SK-MEL-5 (cell line): ENCODE measurements at places on chromosomes 7 and 10. TPM values are rescaled to one million over a fixed set of nuclear protein-coding genes. Genes with fewer than 3 reads are reported as not detected.
A peak's percentile ranks its signal among the peaks of the same experiment; 100 is the strongest.

GRCh38 chr7:27398851-27399250 lies 156.2 kb downstream of the EVX1 start:
- no peak for DNase-seq

DNA sequence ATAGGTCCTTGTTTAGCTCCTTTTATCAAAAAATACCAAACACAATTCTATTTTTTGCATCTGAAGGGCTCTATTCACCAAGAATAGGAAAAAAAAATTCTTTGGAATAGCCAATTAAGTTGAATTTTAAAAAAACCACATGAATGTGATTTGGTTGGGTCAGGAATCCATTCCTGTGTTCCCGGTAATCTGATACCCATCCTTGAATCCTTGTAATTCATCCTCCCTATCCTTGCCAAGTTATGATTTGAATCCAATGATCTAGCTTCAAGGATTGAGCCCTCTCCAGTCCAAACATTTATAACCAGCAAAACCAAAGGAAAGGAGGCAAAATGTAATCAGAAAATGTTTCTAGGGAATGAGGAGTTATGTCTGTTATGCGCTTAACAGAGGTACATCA lies 86.6 kb downstream of the CFAP58 start:
- DNase-seq, result no peak

- peak; percentile 73 for DNase-seq
Measured at GRCh38 chr7:43454936-43455518, 127.9 kb upstream of the STK17A start.

DNA sequence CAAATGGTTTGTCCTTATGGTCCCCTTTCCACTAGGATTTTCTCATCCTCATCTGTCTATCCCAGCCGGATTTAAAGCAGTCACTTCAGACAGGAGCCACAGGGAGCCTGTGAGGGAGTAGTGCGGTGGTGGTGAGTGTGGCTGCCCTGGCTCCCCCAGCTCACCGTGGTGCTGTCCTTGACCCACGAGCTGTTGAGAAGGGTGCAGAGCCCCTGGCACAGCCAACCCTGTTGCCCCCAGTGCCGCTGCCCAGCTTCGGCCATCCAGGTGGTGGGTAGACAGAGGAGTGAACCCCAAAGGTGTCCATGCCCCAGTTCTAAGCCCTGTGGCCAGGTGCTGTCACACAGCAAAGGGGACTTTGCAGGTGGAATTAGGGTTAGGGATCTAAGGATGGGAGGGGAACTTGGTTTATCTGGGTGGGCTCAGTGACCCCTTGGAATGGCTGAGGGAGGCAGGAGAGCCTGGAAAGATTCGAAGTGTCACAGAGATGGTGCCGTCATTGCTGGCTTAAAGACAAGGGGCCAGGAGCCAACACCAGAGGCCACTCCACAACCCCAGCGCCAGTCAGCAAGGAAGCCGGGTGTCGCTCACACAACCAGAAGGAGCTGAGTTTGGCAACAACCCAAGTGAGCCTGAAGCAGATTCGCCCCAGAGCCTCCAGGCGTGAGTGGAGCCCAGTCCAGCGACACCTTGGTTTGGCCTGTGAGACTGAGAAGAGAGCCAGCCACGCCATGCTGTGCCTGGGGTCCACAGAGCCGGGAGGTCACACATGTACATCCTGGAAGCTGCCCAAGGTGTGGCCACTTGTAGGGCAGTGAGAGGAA lies 142.4 kb downstream of the ADCY1 start:
- DNase-seq, result no peak

- DNase-seq, result no peak
Measured at GRCh38 chr7:108836256-108836655, 266.6 kb downstream of the DNAJB9 start.

DNA sequence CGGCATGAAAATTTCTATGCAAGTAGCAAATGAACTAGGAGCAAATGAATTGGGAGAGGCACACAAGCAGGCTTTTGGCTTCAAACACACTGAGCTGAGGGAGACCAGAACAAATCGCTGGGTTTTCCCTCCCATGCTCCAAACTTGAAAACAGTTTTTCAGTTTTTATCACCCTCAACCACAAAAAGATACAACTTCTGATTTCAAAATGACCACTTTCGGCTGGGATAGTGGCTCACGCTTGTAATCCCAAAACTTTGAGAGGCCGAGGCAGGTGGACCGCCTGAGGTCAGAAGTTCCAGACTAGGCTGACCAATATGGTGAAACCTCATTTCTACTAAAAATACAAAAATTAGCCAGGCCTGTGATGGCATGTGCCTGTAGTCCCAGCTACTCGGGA lies 9.0 kb upstream of the CHUK start:
- DNase-seq, result no peak

DNA sequence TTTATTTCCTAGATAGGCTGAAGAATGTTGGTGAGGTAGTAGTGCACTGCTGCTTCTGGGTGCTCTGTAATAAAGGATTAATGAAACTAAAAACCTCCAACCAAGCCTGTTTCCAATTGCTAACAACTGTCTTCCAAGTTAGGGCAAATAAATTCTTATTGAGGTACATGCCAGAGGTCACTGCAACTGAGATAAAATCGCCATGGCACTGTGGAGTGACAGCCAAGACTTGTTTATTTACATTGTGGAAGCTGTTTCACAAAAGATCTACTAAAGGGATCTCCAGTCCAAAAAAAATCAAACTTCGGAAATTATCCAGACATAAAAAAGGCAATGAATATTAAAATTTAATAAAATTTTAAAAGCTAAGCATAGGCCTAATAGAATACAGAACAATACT lies 65.2 kb downstream of the HYCC1 start:
- no peak for DNase-seq

- no peak for DNase-seq
Measured at GRCh38 chr10:61110188-61110844, 166.3 kb upstream of the RHOBTB1 start.

DNA sequence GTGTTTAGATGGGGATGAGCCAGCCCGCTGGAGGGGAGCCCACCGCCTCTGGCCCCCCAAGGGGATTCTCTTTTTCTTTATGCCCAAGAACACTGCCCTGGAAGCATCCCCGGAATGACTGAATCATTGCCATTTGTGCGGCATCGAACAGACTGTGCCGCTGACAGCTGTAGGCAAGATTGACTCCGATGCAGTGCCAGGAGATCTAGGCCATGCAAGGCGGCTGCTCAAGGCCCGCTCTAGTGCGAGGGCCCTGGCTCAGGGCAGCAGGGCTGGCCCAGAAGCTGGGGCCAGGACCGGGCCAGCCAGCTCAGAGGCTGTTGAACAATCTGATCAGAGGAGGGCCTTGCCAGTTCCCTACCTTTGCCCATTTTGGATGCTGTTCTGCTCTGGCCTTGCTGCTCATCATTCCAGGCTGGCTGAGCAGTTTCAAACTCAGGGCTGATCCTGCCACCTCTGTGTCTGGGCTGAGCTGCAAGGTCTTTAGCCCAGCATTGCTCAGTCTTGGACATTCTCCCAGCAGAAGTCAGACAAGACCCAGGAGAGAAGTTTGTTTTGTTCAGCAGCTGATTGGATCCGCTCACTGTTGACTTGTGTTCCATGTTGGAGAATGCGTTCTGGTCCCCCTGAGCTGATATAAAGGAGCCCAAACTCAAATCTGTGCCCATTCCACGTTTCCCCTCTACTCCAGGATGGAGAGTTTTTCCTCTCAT lies 485.3 kb upstream of the GALNT17 start:
- DNase-seq, result no peak

DNA sequence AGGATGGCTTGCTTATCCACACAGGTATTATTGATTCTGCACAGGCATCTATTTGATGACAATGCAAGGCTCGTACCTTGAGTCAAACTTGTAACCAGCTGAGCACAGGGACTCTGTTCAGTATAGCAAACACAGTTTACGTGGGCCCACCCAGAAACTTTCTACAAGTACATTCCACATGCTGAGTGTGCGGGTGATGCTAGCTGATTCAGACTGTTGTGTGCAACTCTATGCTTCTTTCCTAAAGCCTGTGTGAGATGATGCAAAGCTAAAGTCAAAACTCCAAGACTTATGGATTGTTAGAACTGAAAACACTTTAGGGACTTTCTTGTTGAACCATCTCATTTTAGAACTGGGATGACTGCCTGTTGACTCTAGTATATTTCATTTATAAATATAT lies 21.5 kb upstream of the CALD1 start:
- DNase-seq, result no peak

DNA sequence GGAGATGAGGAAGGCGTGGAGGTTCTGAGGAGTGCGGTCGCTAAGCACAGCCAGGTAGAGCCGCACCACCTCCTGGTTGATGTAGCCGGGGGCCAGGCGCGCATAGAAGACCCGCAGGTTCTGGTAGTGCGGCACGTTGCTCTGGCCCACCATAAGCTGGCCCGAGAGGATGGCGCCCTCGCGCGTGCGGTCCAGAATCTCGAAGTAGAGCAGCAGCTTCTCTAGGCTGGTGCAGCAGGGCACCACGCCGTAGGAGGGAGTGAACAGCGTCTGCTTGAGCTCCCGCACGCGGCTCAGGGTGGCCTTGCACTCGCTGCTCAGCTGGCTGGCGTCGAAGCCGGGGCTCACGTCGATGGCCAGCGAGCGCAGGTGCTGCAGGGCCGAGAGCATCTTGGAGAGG lies 77.8 kb upstream of the TNRC18 start:
- DNase-seq, result no peak

DNA sequence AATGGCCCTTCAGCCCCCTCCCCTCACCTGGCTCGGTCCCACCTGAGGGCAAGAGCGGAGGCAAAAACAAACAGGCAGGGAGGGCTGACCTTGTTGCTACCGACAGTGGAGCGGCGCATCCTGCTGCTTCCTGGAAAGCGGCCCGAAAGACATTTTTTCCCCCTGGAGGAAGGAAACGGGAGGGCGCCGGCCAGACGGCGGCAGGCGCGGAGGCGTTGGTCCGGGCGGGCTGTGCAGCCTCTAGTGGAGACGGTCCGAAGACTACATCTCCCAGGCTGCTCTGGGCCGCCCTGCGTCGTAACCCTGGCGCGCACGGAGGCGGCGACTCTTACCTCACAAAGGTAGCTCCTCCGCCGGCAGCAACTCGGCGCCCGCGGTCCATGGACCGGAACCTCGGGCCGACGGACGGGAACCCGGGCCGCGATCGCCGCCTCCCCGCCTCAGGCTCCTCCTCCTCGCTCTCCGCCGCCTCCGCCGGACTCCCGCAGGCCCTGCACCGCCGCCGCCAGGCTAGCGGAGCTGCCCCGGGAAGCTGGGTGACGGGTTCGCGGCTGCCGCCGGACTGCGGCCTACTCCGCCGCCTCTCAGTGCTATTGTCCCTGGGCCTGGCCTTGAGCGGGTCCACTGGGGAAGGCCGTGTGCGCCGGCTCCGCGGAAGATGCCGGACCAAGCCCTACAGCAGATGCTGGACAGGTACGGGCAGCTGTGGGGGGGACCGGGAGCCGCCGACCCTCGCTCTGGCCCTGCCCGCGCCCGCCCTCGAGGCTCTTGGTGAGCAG lies at the start of the genes CPEB3 and MARCHF5:
Gene CPEB3 (minus strand): TSS at position 242 of the 779 bp plus-strand sequence. CDS start 50,728 bp downstream, outside the sequence.
Gene MARCHF5 (plus strand): TSS at position 331 of the 779 bp plus-strand sequence. CDS start 328 bp downstream, at position 659.
- DNase-seq, result peak; percentile 92

DNA sequence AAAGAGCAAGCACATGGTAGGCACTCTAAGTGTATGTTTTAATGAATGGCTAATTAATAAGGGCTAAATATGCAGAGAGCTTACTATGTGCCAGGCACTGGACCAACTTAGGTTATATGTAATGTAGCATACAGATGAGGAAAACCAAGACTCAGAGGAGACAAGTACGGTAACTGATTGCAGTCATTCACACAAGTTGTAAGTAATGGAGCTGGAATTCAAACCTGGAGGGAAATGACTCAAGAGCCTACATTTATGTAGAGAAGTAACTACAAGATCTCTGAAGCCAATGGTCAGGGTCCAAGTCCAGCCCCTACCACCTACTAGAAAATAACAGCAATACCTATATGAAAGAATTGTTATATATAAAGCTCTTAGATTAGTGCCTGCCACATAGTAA lies 97.3 kb upstream of the KCNIP2 start:
- no peak for DNase-seq

DNA sequence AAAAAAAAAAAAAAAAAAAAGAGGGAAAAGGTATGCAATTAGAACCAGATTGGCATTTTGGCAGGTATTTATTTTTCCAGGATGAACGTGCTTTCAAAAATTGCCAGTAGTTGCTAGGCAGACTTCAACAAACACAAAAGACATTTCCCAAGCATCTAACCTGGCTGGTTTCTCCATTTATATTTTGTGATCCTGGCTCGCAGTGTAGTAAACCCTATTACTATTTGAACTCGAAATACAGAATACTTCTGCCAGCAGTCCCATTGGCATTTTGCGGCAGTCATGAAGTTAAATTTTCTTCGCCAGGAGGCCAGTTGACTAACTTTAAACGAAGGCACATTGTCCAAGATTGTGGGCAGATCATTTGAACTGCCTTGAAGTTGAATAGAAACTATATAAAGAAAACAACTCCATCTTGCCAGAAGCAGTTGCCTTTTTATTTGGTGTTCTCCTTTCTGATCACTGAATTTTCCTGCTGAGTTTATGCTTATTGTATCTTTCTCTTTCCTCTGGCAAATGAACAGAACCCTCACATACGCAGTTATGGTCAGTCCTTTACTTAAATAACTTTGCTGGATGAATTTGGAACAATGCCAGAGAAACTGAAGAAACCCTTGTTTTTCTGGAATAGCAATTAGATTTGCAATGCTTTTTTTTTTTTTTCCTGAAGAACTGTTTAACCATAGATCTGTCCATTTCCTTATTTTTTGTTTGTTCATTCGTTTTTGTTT lies 132.9 kb downstream of the BICC1 start:
- DNase-seq, result no peak

GRCh38 chr10:110834629-110835301 lies 37.0 kb upstream of the PDCD4 start:
- DNase-seq, result no peak

DNA sequence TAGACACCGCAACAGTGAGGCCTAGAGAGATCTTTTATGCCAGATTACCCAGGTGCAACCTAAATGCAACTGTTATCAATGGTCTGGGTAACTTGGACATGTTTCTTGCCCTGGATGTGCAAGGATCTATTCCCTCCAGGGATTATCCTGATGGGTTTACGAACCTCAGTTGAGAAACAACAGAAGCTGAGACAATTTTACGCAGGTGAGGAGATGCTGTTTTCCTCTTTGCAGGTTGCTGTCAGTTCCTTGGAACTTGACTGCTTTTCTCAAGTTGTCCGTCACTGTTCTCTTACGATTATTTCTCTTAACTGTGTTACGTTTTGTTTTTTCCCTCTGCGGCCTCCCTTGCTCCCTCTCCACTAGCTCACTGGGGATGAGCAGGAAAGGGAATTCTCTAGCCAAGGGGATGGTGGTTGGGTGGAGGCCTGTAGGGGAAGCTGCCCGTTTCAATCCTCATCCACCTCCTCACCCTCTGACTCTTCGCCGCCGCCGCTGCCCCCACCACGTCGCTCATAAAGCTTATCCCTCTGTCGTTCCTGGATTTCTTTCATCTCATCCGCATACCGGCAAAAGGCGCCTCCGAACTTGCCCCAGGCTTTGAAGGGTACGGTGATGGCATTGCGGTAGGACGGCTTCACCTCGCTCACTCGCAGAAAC lies 1.2 kb downstream of the PURB start:
- DNase-seq, result no peak

- no peak for DNase-seq
Measured at GRCh38 chr7:115088893-115089292, 167.0 kb downstream of the MDFIC start.

Gene AKR1C2
- total RNA-seq, result not detected in 2 replicates

Gene ARHGEF35
- total RNA-seq, result not detected in 2 replicates

Gene DENND11
- 15.2 and 16.6 TPM in 2 replicates for total RNA-seq

Gene CPA1
- not detected in 2 replicates for total RNA-seq

Gene PLA2G12B
- total RNA-seq, result not detected in 2 replicates

Gene RSBN1L
- 27.2 and 29.3 TPM in 2 replicates for total RNA-seq
